ENCODE measurements at places on chromosomes 4 and X.
A peak's percentile ranks its signal among the peaks of the same experiment; 100 is the strongest.

GRCh38 chr4:54566608-54567007 lies 91.1 kb upstream of the KIT start:
- no peak for DNase-seq

- no peak for DNase-seq
Measured at GRCh38 chr4:154595807-154596206, 5.3 kb upstream of the FGA start.

DNA sequence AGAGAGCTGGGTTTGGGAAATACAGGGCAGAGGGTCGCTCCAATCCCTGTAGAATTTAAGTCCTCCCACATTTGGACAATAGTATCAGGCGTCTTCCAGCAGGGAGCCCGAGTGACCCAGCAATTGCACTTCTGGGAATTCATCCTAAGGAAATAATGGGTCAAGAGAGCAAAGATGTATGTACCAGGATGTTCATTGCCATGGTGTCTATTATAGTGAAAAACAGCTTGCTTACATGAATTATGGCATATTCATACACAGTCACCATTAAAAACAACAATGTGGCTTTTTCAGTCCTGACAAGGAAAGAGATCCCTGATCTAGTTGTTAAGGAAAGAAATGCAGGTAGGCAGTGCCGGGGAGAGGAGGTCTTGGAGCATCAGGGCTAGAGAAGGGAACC lies 167.7 kb downstream of the PJA1 start:
- DNase-seq: no peak

DNA sequence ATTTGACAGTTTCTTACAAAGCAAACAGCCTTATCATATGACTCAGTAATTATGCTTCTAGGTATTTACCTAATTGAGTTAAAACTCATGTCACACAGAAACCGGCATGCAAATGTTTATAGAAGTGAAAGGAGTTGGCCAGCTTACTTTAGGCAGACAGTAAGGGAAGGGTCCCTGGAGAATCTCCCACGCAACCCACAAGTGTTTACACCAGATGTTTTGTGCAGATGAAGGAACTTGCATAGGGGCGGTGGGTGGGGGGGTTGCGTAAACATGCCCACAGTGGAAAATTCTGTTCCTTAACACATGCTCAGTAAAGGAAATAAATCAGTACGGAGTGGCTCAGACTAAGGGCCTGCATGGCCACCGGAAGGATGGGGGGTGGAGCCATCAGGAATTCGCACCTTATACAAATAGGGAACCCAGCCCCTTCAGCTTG lies 330.5 kb upstream of the AADAT start:
- DNase-seq: no peak

GRCh38 chrX:140766024-140766611 lies 56.6 kb downstream of the LINC00632 start:
- peak; percentile 64 for DNase-seq

- DNase-seq: no peak
Measured at GRCh38 chrX:24229976-24230375, 80.4 kb downstream of the ZFX start.

Data from activated CD4-positive, alpha-beta T cell treated with anti-CD3 and anti-CD28 coated beads, Interleukin-2, amount 50 U/mL, for 16 hours (primary cell).